ENCODE measurements at places on chromosomes 13 and 19.

DNA sequence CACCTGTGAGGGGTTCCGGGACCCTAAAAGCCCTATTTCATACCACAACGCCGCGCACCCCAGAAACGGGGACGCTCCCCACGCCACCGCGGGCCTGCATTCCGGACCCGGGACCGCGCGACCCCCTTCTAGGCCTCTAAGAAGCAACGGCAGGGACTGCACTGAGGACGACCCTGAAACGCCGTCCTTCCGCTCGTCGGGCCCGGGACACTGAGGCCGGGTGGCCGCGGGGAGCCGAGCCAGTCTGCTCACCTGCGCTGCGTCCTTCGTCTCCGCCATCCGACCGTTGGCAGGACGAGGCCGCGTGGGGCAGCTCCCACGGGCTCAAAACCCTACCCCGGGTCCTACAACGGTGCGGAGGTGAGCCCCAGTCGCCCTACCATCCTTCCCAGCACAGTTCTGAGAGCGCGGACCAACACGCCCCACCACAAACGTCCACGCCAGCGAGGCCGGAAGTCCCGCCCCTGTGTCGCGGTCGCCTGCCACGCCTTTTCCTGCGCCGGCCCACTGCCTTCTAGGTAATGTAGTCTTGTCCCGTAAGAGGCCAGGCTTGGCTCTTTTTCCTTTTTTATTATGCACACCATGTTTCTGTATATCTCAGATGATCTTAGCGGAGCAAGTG lies at the start of gene ZNF550:
Gene ZNF550 (minus strand): TSS at position 460 of the 622 bp plus-strand sequence. CDS start 181 bp downstream, at position 279.
- peak; percentile 94 for DNase-seq

DNA sequence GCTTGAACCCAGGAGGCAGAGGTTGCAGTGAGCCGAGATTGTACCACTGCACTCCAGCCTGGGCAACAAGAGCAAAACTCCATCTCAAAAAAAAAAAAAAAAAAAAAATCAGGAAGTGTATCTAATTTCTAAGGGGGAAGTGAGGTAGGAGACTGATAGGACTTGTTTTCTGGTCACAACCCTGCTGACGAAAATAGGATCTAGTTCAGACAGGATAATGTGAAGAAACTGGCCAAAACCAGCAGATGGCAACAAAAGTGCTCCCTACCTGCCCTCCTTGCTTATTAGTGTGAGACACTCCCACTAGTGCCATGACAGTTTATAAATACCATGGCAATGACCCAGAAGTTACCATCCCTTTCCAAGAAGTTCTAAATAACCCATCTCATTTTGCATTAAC lies 36.0 kb upstream of the KPNA3 start:
- DNase-seq: no peak

GRCh38 chr19:32870981-32871451 lies 1.4 kb upstream of the SLC7A9 start:
- peak; percentile 60 for DNase-seq

DNA sequence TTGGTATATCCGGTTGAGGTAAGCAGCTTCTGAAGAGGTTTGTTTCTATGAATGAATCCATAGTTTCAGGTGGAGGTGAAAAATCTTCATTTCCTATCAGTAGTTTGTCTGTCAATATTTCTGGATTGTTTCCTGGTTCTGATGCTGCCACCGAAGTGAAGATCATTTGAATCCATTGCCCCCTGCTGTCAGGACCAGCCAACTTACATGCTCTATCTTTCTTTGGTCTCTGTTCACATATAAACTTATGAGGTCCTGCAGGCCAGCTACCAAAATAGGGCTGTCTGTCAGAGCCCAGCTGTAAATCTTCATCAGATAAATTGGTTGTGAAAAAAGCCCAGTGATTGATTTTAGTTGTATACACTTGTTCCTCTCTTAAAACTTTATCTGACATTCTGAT lies 15.2 kb upstream of the N4BP2L1 start:
- DNase-seq: no peak

DNA sequence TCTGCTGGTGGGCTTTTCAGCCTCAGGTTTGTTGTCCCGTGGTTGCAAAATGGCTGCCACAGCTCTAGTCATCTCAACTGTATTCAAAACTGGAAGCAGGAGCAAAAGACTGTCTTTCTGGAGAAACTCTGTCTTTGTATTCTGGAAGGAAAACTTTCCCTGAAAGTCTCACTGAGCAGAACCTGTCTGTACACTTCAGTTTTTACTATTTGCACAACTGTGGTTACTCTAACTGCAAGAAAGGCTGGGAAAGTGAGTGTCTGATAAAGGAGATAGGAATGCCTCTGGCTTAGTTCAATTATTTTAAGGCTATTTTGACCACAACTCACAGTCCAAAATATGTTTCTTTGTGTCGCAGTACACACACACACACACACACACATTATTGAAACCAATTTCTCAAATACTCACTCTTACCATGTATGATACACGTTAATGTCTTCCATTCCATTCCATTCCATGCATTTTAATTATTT lies 49.7 kb upstream of the EHD2 start:
- no peak for DNase-seq

GRCh38 chr19:19672816-19673215 lies 4.2 kb downstream of the ZNF101 start:
- no peak for DNase-seq

DNA sequence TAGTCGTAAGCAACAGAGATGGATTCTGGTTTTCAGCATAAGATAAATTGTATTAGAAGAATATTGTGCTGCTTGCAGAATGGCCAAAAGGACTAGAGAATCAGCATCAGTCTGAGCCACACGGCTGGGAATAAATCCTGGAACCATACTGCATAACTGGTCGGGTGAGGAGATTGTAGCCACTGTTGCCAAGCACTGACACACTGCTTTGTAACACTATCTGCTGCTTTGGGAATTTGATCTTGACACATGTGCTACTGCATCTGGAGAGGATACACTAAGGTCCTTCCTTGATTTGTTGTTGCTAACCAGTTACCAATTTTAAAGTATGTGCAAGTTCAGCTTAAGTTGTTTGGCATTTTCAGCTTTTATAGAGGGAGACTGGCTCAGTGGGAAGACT lies 1.9 kb downstream of the HNRNPA1L2 start:
- no peak for DNase-seq

DNA sequence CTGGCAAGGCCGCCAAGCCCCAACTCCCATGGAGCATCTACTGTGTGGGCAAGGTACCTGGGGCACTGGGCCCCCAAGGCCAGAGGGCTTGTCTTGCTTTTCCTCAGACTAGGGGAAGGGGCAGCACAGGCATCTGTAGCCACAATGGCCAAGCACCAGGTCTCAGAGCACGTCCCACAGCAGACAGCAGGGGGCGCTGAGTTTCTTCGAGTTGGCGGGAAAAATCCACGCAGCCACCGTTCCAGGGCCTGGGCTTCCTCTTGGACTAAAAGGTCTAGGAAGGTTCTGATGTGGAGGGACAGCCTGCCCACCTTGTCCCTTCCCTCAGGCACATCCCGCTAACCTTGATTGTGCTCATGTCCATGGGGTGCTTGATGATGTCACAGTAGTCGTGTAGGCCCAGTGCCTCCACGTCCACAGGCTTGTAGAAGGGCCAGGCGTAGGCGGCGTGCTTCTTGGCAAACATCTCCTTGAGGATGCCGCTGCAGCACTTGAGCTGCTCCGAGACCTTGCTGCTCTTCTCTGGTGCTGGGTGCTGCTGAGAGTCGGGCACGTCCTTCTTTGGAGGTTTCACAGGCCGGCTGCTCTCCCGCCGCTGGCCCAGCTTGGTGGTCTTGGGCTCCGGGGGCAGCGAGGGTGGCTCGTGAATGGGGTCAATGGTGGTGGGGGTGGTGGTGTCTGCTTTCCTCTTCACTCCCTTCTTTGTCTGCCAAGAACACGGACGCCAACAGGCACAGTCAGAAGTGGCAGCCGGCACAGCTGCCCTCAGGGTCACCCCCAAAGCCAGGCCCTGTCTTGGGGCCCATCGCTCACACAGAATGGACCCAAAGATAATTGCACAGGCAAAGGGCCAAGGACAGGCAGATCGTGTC lies 32.0 kb upstream of the EPHX3 start:
- DNase-seq: peak; percentile 75

GRCh38 chr19:46610851-46611770 lies 10.0 kb downstream of the CALM3 start:
- no peak for DNase-seq

DNA sequence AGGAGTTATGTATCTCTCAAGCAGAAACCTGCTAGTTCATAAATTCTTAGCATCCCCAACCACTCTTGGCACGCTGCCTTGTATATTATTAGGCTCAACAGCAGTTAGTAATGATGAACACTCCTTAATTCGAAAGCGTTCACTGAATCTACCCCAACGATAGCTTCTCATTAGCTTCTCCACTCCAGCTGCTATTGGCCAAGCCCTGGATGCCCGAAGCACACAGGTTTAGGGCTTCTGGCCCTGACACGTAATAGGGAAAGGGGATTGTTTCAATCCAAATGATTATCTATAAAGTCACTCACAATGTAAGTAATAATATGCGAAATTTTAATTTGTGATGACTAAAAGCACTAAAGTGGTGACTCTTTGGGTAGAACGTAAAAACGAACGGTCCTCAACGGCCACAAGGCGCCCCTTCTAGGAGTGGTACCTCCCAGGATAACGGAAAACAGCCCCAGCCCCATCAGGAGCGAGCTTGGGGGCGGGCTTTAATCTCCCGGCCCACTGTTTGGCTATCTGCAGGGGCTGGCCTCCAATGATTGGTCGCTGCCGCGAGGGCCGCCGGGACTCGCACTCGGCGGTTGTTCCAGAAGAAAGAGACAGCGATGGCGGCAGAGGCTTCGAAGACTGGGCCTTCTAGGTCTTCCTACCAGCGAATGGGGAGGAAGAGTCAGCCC lies at the start of gene RNF17:
Gene RNF17 (plus strand): TSS at position 574 of the 680 bp plus-strand sequence. CDS start 35 bp downstream, at position 609.
- DNase-seq: no peak

DNA sequence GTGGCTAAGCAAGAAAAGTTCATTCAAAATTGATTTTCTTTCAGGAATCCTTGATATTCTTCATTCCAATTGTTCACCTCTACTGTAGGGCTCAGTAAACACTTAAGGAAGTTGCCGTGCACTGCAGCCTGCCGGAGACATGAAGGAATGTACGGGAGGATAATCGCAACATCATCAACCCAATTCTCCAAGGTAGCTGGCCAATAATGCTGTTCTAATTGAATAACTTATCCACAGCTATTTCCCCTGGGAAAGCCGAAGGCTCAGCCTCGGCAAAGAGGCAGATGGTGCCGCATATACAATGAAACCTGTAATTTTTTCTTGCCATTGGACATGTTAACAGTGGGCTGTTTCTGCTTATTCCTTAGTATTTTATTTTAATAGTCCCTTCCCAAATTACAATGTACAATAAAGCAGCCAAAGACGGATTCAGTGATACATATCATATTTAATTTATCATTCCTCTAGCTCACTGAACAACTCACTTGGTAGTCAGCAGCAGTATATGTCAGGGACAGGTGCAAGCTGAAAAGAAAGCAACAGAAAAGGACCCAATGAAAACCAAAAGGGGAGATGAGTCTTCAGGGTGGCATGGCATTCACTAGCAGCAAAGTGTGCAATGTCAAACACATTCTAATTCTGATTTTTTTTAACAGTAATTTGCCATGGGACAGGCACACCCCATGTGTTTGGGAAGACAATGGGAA lies 420.5 kb upstream of the KLF12 start:
- DNase-seq: no peak

Measured in left hindlimb (tissue), 1 donor.